ENCODE measurements at places on chromosomes 13 and 19.

DNA sequence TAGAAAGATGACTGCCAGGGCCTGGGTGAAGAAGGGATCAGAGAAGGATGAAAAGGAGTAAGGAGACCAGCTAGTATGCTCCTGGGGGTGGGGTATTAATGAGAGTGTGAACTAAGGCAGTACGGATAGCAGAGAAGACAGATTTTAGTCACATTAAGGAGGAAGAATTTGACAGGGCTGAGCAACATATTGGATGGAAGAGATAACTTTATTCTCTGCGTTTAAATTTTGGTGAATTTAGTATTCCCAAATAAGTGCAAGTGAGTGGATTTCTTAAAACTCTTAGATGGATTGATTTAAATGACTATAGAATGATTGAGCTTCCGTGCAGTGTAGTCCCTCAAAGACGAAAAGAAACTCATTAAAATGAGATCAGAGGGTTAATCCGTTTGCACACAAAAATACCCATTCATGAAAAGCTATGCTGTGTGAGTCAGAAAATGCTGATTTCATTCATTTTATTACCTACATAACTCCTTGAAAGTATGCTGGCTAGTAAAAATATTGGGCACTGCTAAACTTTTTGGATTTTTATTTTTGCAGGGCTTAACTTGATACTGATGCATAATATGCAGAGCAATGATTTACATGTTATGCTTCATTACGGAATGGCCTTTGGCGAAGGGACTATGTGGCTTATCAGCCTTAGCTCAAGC is 54.1 kb downstream of the WDFY2 start:
- no peak overlapping the region for H3K27ac ChIP-seq
- no peaks in the 10 kb centered on the region for H3K27me3 ChIP-seq
- peaks cover 34% of the 10 kb centered on the region for H3K4me1 ChIP-seq
- DNase-seq, result no peak
- H3K36me3 ChIP-seq, result no peaks in the 10 kb centered on the region
- H3K4me3 ChIP-seq, result no peak overlapping the region

GRCh38 chr19:48872884-48873475 is 759 bp downstream of the PPP1R15A start:
- H3K4me3 ChIP-seq, result peak overlapping the region; percentile 99
- peak; percentile 93 for DNase-seq
- H3K4me1 ChIP-seq, result peaks cover 43% of the 10 kb centered on the region
- H3K36me3 ChIP-seq, result peaks cover 47% of the 10 kb centered on the region
- H3K27ac ChIP-seq, result peak overlapping the region; percentile 100
- H3K27me3 ChIP-seq, result peaks cover 2% of the 10 kb centered on the region

DNA sequence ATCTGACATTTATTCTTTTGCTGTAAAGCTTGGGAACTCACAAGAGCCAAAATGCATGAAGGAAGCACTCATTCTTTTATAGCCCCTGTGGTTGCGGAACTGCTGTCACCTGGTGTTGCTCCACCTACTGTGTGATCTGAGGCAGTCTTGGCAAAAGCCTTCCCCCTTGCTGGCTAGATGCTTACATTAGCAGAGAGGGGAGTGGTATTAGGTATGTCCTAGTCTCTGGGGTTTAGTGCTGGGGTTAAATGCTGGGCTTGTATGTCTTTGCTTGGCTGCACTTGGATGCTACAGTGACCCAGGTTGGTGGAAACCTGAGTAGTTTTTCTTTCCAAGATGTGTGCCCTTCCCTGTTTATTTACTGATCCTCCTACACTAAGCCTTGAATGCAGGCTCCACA is 99.3 kb downstream of the WDFY2 start:
- H3K4me1 ChIP-seq, result peaks cover 20% of the 10 kb centered on the region
- DNase-seq, result no peak
- H3K4me3 ChIP-seq, result no peak overlapping the region
- peaks cover 1% of the 10 kb centered on the region for H3K36me3 ChIP-seq
- no peaks in the 10 kb centered on the region for H3K27me3 ChIP-seq
- H3K27ac ChIP-seq, result no peak overlapping the region

GRCh38 chr19:4593409-4593851 is 33.9 kb upstream of the SEMA6B start:
- no peak overlapping the region for H3K27ac ChIP-seq
- no peak for DNase-seq
- H3K27me3 ChIP-seq, result peaks cover 34% of the 10 kb centered on the region

DNA sequence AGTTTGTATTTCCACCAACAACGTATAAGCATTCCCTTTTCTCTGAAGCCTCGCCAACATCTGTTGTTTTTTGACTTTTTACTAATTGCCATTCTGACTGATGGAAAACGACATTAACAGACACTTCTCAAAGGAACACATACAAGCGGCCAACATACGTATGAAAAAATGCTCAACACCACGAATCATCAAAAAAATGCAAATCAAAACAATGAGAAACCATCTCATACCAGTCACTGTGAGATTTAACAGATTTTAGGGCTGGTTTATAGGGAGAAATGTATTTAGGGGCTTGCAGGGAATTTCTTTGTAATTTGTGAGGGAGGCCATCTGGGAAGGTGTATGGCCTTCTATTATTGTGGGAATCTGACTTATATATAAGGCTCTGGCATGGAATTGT is 2.8 kb upstream of the DZIP1 start:
- H3K4me1 ChIP-seq, result peaks cover 5% of the 10 kb centered on the region
- no peaks in the 10 kb centered on the region for H3K36me3 ChIP-seq
- no peak for DNase-seq
- peaks cover 17% of the 10 kb centered on the region for H3K27me3 ChIP-seq
- H3K27ac ChIP-seq, result no peak overlapping the region

DNA sequence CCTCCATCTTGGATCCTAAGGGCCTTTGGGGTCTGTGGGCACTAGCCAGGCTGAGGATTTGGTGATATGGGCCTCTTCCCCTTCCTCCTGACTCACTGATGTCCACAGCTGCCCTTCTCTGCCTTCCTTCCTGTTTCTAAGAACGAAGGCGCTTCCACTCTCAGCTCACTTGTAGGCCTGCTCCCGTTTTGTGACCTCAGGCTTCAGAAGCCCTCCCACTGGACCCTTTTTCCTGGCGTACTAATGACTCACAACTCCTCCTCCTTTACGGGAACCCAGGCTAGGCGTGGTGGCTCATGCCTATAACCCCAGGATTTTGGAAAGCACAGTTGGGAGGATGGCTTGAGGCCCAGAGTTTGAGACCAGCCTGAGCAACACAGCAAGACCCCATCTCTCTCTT is 55.6 kb downstream of the TMED1 start:
- peaks cover 5% of the 10 kb centered on the region for H3K4me1 ChIP-seq
- H3K27ac ChIP-seq, result peak overlapping the region; percentile 38
- H3K27me3 ChIP-seq, result no peaks in the 10 kb centered on the region
- peaks cover 41% of the 10 kb centered on the region for H3K36me3 ChIP-seq

GRCh38 chr19:34579281-34580054 is 97.5 kb downstream of the SCGB2B2 start:
- H3K4me3 ChIP-seq, result no peak overlapping the region
- no peaks in the 10 kb centered on the region for H3K36me3 ChIP-seq
- peaks cover 4% of the 10 kb centered on the region for H3K4me1 ChIP-seq
- H3K27ac ChIP-seq, result no peak overlapping the region
- H3K27me3 ChIP-seq, result peaks cover 17% of the 10 kb centered on the region
- DNase-seq, result no peak

GRCh38 chr13:98327371-98328270 is 150.6 kb upstream of the RNF113B start:
- H3K4me1 ChIP-seq, result no peaks in the 10 kb centered on the region
- H3K27me3 ChIP-seq, result peaks cover 2% of the 10 kb centered on the region
- no peak overlapping the region for H3K4me3 ChIP-seq
- DNase-seq, result no peak
- no peaks in the 10 kb centered on the region for H3K36me3 ChIP-seq

DNA sequence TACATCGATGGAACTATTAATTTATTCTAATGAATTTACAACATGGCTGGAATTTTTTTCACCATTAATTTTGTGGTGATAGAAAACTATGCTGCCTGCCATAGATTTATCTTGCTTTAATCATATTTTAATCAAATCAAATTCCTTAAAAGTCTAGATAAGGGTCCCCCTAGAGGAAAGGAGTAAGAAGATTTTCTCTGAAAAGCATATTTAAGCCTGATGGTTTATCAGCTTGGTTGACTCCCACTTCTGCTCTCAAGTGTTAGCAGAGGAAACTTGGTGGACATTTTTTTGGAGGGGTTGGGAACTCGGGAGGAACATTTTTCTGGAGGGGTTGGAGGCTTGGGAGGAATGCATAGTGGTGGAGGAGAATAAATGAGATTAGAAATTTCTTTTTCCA is 253.3 kb downstream of the KCNRG start:
- no peak overlapping the region for H3K27ac ChIP-seq
- no peaks in the 10 kb centered on the region for H3K36me3 ChIP-seq
- DNase-seq, result no peak
- no peaks in the 10 kb centered on the region for H3K4me1 ChIP-seq
- H3K4me3 ChIP-seq, result no peak overlapping the region
- H3K27me3 ChIP-seq, result peaks cover 5% of the 10 kb centered on the region

DNA sequence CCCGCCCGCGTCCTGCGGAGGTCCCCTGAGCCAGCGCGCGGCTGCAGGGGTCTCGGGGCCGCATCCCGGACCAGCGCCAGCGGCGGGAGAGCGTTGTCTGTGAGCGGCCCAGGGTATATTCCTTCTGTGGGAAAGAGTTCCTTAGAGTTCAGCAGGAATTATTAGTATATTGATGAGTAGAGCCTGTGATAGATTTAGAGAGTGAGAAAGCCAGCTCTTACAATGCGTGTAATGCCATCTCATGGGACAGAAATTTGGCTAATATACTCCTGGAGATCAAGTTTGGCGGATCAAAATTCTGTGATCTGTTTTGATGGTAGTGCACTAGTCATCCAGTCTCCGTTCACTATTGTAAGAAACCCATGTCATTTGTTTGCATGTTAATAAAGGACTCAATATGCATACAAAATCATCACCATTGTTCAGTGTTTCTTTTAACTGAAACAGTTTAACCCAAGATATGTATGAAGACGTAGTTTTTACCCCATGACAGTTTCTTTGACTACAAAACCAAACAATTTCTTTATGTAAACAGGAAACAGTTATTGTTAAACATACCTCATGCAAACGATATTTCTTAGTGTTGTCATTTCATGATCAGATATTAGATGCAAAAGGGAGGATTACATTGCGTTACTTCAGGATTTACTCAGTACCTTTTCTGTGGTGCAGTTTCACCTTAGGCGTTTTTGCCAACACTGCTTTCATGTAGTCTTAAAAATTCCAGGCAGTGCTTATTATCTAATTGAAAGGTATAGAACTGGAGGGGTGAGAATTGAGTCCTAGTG is 9.9 kb downstream of the TNFRSF19 start:
- peaks cover 30% of the 10 kb centered on the region for H3K27me3 ChIP-seq
- H3K4me3 ChIP-seq, result peak overlapping the region; percentile 71
- DNase-seq, result no peak
- H3K4me1 ChIP-seq, result peaks cover 10% of the 10 kb centered on the region
- no peaks in the 10 kb centered on the region for H3K36me3 ChIP-seq
- H3K27ac ChIP-seq, result no peak overlapping the region

GRCh38 chr13:28747851-28748250 is 29.1 kb upstream of the SLC46A3 start:
- no peaks in the 10 kb centered on the region for H3K4me1 ChIP-seq
- peaks cover 3% of the 10 kb centered on the region for H3K27me3 ChIP-seq
- DNase-seq, result no peak
- no peak overlapping the region for H3K4me3 ChIP-seq

DNA sequence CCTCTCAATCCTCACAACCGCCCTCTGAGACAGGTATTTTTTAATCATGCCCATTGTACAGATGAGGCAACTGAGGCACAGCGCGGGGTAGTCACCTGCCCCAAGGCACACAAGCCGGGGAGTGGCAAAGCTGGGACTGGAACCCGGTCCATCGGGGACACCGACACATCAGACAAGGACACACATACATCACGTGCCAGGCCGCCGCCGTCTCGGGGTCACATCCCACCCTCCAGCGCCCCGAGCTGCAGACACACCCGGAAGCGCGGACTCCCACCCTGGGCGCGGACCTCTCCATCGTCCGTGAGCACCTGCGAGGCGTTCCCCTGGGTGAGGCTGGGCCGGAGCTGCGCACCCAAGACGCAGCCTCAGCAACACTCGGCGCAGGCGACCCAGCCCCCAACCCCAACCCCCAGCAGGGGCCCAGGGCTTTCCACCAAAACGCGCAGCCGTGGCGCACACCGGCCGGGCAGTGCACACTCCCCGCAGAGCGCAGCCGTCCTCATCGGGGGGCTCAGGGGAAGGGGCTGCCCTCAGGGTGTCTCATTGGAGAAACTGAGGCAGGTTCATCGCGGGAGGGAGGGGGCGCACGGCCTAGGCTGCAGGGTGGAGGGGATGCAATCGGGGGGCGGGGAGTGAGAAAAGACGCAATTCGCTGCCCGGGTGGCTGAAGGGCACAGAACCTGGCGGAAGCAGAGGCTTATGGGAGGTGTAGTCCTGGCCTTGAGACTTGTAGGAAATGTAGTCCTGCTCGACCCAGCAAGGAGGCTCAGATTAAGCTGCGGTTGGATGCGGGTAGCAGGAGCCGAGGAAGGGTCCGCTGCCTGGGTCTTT is 1.9 kb upstream of the LMTK3 start:
- no peaks in the 10 kb centered on the region for H3K27me3 ChIP-seq
- DNase-seq, result peak; percentile 88
- H3K36me3 ChIP-seq, result no peaks in the 10 kb centered on the region
- peak overlapping the region; percentile 82 for H3K27ac ChIP-seq
- no peak overlapping the region for H3K4me3 ChIP-seq

Data from activated CD8-positive, alpha-beta T cell treated with anti-CD3 and anti-CD28 coated beads for 36 hours (primary cell).